Common myeloid progenitor, CD34-positive (primary cell): ENCODE measurements at places on chromosomes 2 and 18.

GRCh38 chr2:234218266-234219045 is 168.0 kb downstream of the SPP2 start:
- H3K27ac ChIP-seq = no peak overlapping the region
- peaks cover 2% of the 10 kb centered on the region for H3K27me3 ChIP-seq
- H3K36me3 ChIP-seq = no peaks in the 10 kb centered on the region
- no peaks in the 10 kb centered on the region for H3K4me1 ChIP-seq

GRCh38 chr18:5238371-5238976 is 41.4 kb upstream of the AKAIN1 start:
- peaks cover 26% of the 10 kb centered on the region for H3K36me3 ChIP-seq
- peak overlapping the region; percentile 88 for H3K4me3 ChIP-seq
- H3K27ac ChIP-seq = peak overlapping the region; percentile 99
- DNase-seq = peak; percentile 53

DNA sequence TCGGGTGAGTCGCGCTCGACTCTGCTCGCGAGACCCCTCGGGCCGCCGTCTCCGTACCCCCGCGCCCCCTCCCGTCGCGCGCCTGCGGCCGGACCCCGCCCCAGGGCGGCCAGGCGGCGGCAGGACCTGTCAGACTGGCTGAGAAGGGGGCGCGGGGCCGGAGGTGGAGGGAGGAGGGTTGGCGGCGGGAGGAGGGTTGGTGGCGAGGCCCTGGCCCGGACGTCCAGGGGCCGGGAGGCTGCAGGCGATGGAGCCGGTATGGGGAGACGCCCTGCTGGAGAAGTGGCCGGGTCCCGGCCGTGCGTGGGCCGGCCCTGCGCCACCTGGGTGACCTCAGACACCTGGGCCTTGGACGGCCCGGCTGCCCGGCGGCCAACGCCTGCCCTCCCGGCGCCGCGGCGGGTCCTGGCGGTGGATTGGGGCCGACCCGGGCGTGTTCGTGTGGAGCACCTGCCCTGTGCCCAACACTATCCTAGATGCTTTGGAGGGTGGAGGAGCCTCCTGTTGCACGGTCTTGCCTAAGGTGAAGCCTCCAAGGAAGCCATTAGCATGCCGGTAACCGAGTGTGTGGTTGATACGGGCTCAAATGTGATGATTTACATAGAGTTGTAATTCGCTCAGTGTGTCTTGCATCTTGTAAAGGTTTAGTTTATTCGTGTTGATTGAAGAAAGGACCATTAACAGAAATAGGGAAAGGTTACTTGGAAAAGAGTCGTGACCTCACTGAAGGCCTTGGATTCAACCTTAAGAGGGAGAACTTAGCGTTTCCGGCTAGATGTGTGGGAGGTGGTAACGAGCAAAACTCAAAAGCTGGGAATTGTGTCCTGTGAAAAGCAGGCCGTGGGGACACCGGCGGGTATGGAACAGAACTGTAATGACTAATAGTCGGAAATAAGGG is 550 bp downstream of the MYL12B start:
- H3K36me3 ChIP-seq = peaks cover 10% of the 10 kb centered on the region
- peaks cover 49% of the 10 kb centered on the region for H3K4me1 ChIP-seq
- peak overlapping the region; percentile 97 for H3K4me3 ChIP-seq
- no peaks in the 10 kb centered on the region for H3K27me3 ChIP-seq

DNA sequence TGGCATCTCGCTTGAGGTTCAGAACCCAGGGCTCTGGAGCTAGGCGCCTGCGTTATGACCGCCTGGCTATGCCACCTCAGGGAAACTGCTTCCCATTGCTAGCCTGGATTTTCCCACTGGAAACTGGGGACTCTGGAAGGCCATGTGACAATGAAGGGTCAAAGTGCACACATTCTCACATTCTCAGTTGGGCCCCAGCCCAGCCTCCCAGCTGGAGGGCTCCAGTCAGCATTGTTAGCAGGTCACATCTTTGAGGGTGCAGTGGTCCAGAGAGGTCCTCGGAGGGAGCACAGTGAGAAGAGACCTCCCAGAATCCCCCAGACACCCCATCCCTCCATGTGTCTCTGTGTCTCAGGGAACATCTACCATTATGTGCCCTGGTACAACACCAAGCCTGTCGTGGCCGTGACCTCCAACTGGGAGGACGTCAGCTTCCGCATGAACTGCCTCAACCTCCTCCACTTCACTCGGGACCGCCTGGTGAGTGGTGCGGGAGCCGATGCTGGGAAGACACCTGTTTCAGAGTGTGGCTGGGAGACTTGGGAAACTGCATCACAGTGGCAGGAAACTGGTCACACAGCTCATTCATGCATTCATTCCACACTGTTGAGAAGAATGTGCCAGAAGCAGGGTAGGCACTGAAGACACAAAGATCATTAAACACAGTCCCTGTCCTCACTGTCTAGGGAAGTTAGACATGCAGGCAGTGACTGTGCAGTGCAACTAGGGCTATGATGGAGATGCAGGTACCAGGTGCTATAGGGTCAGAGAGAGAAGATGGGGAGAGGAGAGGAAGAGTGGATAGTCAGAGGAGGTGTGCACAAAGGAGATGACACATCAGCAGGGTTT is 41.6 kb downstream of the FER1L5 start:
- no peaks in the 10 kb centered on the region for H3K4me1 ChIP-seq
- H3K36me3 ChIP-seq = no peaks in the 10 kb centered on the region
- DNase-seq = no peak
- no peak overlapping the region for H3K4me3 ChIP-seq
- no peak overlapping the region for H3K27ac ChIP-seq

DNA sequence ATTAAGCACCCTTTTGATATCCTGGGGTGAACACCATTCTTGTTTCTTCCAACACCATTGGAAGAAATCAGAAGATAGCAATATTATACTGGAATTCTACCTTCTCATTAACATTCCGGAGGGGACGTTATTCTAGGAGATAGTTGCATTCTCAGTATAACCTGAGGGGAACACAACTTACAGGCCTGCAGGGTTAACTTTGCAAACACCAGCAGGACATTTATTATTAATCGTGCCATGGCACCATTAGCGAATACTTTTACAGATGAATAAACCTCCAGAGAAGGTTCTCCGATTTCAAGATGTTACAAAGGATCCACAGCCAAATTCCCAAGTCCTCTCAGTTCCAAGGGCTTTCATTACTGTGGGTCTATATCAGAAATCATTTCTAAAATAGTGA is 109.0 kb downstream of the DHRS9 start:
- H3K27me3 ChIP-seq = no peaks in the 10 kb centered on the region
- H3K4me1 ChIP-seq = no peaks in the 10 kb centered on the region
- no peak for DNase-seq
- H3K36me3 ChIP-seq = no peaks in the 10 kb centered on the region
- H3K4me3 ChIP-seq = no peak overlapping the region
- no peak overlapping the region for H3K27ac ChIP-seq
